ENCODE measurements at places on chromosomes 16 and 17.

DNA sequence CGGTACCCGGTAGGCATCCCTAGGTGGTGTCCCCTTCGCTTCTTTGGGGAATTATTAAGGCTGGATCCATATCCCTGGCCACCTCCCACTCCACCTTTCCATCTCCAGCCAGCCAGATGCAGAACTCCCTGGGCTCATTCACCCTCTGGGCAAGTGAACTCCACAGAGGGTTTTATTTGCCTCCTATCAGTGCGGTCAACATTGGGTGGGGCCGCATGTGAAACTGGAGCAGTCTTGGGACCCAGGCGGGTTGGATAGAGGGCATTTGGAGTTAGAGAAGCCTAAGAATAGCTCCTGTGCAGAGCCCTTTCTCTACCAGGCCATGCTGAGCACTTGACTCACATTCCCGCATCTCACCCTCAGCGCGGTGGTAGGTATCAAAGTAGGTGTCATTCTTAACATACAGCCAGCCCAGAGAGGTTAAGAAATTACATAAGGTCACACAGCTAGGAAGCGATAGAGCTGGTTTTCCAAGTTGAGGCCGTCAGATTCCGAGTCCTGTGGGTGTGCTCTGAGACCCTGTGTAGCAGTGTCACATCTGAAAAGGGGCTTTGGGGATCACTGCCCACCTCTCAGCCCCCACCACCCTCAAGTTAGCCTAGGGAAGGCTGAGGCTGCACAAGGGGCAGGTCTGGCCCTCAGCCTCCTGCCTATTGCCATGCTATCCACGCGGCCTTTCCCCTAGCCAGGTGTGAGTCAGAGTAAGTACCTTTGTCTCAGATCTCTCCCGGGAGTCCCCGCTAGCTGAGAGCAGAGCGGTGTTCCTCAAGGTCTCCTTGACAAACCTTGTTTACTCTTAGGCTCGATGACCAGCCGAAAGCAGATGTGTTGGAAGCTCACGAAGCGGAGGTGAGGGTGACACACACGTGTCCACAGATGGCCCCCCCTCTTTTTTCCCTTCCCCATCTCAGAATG is 26.9 kb upstream of the LGALS9 start:
- DNase-seq, result no peak

DNA sequence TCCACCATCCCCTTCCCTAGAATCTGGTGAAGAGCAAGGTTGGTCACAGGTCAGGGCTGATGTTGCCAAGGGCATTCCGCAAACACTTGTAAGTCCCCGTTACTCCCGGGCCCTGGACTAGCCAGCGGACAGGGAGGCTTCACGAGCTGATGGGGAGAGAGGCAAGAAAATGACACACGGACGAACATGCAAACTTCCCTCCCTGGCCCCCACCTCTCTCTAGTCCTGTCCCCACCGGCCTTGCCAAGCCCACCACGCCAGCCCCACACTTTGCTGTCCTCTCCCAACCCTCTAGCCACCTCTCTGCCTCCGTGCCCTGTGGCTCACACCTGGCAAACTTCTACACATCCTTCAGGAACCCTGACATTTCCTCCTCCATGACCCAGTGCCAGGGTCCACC is 54.8 kb downstream of the RPH3AL start:
- no peak for DNase-seq

DNA sequence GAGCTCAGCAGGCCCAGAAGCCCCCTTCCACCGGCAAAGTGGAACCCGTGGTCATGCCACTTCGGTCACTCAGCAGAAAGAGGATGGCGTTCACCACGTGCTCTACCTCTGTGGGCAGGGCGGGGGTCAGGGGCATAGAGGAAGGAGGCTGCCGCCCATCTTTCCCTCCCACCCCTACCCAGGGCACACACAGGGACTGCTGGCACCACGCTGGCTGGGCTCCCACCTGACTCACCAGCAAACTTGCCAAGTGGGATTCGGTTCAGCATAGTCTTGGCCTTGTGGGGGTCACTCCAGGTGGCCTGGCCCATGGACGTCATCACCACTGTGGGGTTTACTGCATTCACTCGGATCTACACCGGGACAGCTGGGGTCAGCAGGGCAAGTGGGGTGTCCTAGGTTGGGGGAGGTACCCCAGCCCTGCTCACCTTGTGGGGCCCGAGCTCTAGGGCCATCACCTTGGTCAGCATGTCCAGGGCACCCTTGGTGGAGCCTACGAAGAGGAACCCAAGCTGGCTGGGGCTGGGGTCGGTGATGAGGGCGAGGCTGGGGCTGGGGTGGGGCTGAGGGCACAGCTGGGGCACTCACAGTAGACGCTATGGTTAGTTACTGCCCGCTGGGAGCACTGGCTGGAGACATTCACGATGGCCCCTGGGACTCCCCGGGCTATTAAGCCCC is 1.4 kb downstream of the DCXR start:
- DNase-seq, result no peak

GRCh38 chr17:78272181-78272913 is 40.9 kb downstream of the TMEM235 start:
- DNase-seq, result no peak

Measured in muscle of arm (tissue), 14 donors.